Parietal lobe (tissue), 2 donors: ENCODE measurements at places on chromosomes 1 and 21. TPM values are rescaled to one million over a fixed set of nuclear protein-coding genes. Genes with fewer than 3 reads are reported as not detected.

The STPG1 gene
- total RNA-seq, result 5.3 TPM

The RAB25 gene
- not detected for total RNA-seq

The POMGNT1 gene
- total RNA-seq, result 53.5 TPM

The AMY1A gene
- not detected for total RNA-seq

The PCAT6 gene
- total RNA-seq, result not detected

The KIF26B gene
- total RNA-seq, result 51.3 TPM

The RHOC gene
- total RNA-seq, result 30.7 TPM

The CELA3A gene
- not detected for total RNA-seq

The KCNH1 gene
- 5.6 TPM for total RNA-seq

The DIO1 gene
- not detected for total RNA-seq

The MATN1 gene
- total RNA-seq, result 0.31 TPM

The DMRTA2 gene
- total RNA-seq, result 5.3 TPM

The HDAC1 gene
- 41.6 TPM for total RNA-seq

The MPL gene
- total RNA-seq, result not detected

The ROR1 gene
- total RNA-seq, result 2.5 TPM

The RNU1-4 gene
- total RNA-seq, result under 0.01 TPM

The PROK1 gene
- total RNA-seq, result not detected

The GCSAML gene
- total RNA-seq, result 0.31 TPM

The OR2G6 gene
- total RNA-seq, result not detected

The GJA9 gene
- total RNA-seq, result not detected

The KRTAP20-2 gene
- not detected for total RNA-seq

The CELA2B gene
- not detected for total RNA-seq

The LZIC gene
- total RNA-seq, result 59.5 TPM

The CLCNKB gene
- not detected for total RNA-seq

The HHAT gene
- 3.4 TPM for total RNA-seq

The FMN2 gene
- total RNA-seq, result 66.4 TPM

The SPRR3 gene
- not detected for total RNA-seq

The SIK1 gene
- 13.1 TPM for total RNA-seq

The KIAA1614 gene
- total RNA-seq, result 4.4 TPM

The ELF3 gene
- total RNA-seq, result 0.31 TPM

The OPRD1 gene
- total RNA-seq, result 0.31 TPM

The TEDDM1 gene
- not detected for total RNA-seq

The CHI3L2 gene
- 0.31 TPM for total RNA-seq

The PIK3R3 gene
- 32.6 TPM for total RNA-seq

The PRAMEF6 gene
- not detected for total RNA-seq

The PPIAL4G gene
- total RNA-seq, result 2.2 TPM

The GRIK3 gene
- total RNA-seq, result 58.5 TPM

The IL19 gene
- not detected for total RNA-seq

The BTBD8 gene
- total RNA-seq, result 68.9 TPM

The EXTL2 gene
- 35.7 TPM for total RNA-seq

The TAF5L gene
- total RNA-seq, result 26.6 TPM

The MYOG gene
- total RNA-seq, result not detected

The PDC gene
- not detected for total RNA-seq

The CYYR1 gene
- total RNA-seq, result 1.9 TPM

The DNAH14 gene
- total RNA-seq, result 19.1 TPM

The ALX3 gene
- total RNA-seq, result not detected

The TMCC2 gene
- total RNA-seq, result 46.3 TPM

The HTR1D gene
- 0.31 TPM for total RNA-seq

The CAMK1G gene
- 2.8 TPM for total RNA-seq

The SPAG17 gene
- total RNA-seq, result 3.1 TPM

The NSL1 gene
- 86.1 TPM for total RNA-seq

The DCST1 gene
- not detected for total RNA-seq
